ENCODE measurements at places on chromosomes 6 and 20. TPM values are rescaled to one million over a fixed set of nuclear protein-coding genes. Genes with fewer than 3 reads are reported as not detected.

The SAMD5 gene
- total RNA-seq: 1.6 TPM

DNA sequence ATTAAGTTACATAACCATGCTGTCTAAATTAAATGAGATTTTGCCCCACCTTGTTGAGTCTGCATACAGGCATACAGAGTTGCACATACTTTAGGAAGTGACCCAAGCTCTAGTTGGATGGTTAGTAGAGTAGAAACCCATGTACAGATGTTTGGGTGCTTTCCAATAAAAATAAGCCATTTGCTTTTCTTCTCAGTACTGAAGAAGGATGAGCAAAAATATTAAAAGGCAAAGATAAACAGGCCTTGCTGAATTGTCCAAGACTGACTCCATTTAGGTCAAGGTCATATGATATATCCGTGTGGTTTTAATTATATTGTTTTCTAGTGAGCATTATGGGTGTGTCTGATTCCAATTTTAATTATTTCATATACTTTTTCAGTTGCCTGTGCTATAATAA is 589.4 kb downstream of the RFPL4B start:
- no peak overlapping the region for H3K4me3 ChIP-seq
- H3K36me3 ChIP-seq: peaks cover 3% of the 10 kb centered on the region
- no peak overlapping the region for H3K27ac ChIP-seq
- no peaks in the 10 kb centered on the region for H3K27me3 ChIP-seq
- no peak for DNase-seq

DNA sequence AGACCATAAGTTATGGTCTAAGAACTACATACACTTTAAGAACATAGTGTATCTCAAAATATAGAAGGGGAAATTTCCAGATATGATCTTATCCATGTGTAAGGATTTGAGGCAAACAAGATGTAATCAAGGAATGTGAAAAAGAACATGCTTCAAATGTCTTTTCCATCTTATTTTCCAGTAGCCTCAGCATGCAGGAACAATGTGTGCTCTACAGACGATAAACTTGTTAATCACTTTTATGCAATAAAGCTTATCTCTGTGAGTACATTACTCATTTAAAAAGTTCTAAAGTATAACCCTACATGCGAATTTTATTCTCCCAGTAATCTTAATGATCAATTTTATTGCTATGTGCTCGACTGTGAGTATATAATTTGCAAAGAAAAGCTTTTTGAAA is 185.2 kb downstream of the ALDH8A1 start:
- H3K4me3 ChIP-seq: no peak overlapping the region
- H3K27me3 ChIP-seq: no peaks in the 10 kb centered on the region
- H3K27ac ChIP-seq: no peak overlapping the region
- no peak for DNase-seq

DNA sequence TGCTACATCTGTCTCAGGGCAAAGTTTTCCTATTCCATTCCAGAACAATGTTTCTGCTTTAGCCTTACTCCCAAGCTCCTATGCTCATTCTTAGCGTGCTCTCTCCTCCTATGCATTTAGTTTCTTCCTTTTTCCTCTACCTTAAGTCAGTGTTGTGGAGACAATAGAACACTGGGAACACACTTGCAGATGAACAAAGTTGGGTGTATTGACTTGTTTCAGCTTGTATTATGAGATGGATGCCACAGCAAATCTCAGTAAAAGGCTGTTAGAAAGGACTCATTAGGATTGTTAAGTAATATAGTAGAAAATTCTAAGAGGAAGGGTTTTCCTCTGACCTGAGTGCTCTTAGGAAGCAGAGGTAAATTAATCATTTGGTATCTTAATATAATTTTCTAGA is 48.4 kb downstream of the BMP5 start:
- H3K4me3 ChIP-seq: peak overlapping the region; percentile 1
- H3K27ac ChIP-seq: peak overlapping the region; percentile 54
- DNase-seq: no peak
- H3K36me3 ChIP-seq: no peaks in the 10 kb centered on the region
- no peaks in the 10 kb centered on the region for H3K27me3 ChIP-seq

Data from neural crest cell (in vitro differentiated cells).